ENCODE measurements at places on chromosomes 2 and 18.

DNA sequence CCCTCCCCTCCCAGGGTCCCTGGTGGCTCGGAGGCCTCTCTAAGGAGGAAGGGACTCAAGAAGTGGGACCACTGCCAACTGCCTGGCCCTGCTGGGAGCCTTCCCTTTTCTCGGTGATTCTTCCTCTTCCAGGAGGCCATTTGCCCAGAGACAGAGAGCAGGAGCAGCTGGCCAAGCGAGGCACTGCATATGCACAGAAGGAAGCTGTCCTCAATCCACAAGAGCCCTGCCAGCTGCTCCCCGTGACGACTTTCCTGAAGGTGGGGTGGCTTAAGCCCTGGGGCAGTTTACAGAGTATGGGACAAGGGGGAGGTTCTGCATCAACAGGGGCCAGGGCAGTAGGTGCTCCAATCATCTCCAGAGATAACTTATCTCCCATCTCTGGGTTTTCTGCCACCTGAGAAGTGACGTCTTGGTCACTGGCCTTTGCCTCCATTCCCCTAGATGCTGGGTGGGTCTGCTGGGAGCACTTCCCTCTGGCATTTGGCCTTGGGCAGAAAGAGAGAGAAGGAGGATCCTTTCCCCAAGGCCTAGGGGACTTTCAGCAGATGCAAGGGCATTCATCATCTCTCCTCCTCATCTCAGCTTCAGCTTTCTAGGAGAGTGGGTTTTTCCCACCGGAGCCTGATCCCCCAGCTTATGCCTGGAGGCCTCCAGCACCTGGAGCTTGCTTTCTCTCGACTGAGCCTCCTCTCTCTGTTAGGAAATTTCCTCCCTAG, 28.5 kb downstream of the CIB4 start:
- no peak for DNase-seq

DNA sequence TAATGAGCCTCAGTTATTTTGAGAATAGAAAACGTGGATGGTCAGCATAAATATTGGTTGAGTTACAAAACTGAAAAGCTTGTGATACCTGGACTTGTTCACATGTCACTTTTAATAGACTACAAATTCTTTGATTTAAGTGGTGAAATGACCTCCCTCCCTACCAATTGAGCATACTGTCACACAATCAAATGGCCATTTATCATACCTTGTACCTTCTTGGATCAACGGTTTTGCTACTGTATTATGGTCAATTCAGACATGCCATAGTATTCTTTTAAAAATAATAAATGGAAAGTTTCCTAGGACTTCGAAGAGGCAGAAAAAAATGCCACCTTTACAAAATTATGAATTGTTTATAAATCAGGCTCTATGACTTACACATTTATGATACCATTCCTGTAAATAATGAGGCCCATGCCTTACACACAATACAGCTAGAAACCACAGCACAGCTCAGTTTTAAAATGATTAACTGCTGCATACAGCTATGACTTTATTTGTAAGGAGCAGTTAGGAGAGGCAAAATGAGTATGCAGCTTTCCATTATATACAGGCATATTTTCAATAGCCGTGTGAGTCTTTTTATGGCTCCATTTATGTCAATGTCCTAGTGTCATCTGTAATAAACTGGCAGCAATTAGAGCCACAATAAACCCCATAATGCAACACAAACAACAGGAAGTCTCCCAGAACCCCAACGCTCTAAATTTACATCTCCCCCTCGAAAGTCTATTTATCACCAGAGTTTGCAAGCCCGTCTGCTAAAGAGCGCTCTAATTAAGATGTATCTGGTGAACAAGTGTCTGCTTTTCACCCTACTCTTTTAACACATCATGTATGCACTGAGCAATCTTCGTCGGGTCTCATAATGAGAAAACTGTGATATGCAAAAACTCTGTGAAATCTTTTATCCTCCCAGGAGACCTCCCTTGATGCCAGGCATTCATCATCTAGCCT, 176.1 kb downstream of the ZNF521 start:
- DNase-seq: no peak

DNA sequence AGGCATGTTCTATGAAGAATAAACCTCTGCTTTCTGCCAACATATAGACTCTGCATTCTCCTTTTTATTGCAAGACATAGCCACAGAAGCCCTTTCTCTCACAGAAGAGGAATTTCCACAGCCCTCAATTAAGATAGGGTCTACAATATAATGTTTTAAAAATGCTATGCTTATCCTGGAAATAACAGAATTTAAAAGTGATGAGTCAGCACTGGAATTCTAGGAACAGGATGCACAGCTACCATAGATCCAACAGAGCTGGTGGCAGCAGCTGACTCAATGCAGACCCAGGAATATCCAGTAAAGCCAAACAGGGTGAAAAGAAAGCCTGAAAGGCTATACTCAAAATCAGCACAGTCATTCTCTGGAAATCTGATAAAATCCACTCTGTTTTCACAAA, 866.9 kb downstream of the TRIB2 start:
- DNase-seq: no peak

DNA sequence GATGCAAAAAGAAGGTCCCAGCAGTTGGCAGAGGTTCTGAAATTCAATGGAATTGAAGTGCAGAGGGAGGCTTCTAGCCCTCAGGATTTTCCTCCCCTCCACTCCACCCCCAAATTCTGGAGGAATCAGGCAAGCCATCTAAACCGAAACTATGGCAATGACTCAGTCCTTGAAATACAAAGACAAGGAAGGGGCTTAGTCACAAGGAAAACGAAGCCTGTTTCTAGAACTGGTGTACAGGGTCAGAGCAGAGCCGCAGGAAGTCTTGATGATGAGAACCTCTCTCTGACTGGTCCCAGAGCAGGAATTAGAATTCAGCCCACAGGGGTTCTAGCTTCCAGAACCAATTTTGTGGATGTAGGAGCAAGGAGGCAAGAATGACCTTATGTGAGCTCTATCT, 111.7 kb upstream of the SCN1A start:
- DNase-seq: no peak

- no peak for DNase-seq
Measured at GRCh38 chr18:2908166-2908945, 61.5 kb downstream of the EMILIN2 start.

DNA sequence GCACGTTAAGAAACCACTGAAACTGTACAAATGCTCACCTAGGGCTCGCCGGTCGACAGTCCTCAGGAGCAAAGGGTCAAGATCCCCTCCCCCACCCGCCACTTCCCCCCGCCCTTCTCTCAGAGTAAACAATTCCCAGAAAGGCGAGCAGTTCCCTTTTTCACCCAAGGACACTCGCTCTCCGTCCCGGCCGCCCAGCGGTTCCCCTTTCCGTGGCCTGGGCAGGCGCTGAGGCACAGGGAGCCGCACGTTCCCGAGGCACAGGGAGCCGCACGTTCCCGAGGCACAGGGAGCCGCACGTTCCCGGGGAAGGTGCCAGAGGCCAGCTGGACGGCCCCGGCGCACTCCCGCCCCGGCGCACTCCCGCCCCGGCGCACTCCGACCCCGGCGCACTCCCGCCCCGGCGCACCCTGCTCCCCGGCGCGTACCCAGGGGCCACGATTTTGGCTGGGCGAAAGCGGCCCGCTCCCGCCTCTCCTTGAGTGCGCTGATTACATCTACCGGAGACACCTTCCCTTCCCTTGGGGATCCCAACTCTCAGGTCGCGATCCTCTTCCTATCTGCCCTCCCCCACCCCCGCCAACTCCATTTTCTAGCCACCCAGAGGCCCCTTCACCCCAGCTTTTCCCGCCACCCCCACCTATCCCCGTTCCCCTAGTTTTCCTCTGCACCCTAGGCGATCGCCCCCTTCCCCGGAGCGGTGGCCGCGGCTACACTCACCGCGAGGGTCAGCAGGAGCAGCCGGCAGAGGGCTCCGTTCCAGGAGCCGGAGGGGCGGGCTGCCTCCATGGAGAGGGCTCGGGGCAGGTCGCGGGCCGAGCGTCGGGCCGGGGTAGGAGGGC, 817 bp downstream of the DSC2 start:
- no peak for DNase-seq

- no peak for DNase-seq
Measured at GRCh38 chr18:56139372-56139771, 499.0 kb downstream of the TXNL1 start.

DNA sequence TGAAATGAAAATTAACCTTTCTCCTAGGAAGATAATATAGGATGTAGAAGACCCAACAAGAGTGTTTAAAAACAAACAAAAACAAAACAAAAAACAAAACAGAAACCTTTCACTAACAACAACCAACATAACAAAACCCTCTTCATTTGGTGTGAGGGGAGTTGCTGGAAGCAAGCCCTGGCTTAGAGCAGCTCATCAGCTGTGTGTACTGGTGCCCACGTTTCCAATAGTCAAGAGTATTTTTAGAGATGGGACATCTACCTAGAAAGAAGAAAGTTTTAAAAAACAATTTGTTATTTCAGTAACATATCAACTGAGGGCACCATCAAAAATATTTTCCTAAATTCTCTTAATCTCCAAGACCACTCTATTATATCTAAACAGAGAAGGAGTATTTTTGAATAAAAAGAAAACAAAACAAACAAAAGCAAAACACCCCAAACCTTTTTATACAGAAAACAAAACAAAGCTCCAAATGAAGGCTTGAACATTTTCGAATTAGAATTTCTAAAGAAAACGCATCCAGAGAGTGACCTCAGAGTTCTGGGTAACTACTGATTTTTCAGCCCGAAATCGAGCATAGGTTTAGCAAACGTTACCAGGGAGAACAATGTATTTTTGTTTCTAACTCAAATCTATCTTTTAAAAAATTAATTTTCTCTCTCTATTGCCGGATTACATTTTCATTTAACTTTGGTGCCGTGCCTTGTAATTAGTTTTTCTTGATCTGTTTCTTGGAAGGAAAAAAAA, 134.6 kb downstream of the INSIG2 start:
- no peak for DNase-seq

GRCh38 chr2:234191819-234192407, 141.4 kb downstream of the SPP2 start:
- DNase-seq: no peak

GRCh38 chr2:130289780-130290179, 52.9 kb upstream of the IMP4 start:
- no peak for DNase-seq

DNA sequence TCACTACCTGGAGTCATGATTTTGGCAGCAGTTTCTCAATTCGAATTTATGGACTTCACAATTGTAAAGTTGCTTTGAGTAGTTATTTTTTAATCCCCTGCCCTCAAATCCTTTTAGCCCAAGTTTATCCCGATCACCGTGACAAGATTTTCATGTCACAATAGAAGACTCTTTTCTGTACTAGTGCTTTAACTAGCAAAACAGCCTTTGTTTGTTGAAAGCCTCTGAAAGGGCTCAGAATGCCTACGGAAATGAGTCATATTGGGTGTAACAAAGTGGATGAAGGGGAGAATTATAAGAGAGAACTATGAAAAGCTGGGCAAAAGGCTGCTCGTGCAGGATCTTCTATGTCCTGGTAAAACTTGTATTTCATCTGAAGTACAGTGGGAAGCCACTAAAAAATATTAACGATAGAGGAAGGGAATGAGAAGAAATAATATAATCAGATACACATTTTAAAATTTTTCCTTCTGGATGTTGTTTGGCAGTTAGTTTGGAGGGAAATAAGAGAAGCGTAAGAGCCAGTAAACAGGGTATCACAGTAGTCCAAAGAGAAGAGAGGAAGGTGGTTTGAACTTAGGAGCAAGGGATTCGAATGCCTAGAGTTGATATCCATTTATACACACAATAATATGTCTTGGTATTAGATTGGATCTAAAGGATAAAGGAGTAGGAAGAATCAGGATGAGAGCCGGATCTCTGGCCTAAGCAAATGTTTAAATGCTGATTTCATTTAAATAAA, 114.9 kb downstream of the GALNT13 start:
- DNase-seq: no peak

GRCh38 chr18:23108496-23108895, 26.8 kb upstream of the CABLES1 start:
- DNase-seq: no peak

DNA sequence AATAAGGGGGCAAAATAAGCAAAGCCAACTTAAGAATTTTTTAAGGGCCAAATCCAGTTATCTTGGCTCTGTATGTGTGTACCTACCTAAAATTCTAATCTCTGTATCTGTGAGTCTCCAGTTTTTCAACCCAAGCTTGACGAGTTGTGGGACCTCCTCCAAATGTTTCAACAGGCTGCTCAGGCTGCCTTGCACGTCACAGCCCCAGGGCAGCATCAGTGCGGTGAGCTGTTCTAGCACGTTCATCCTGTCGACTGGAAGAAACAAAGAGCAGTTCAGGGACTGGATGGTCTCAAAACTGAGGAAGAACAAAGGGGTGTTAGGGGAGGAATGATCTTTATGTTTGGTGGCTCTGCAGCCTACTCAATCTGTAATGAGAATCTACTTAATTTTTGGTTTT, 29.4 kb downstream of the NLRC4 start:
- DNase-seq: no peak

DNA sequence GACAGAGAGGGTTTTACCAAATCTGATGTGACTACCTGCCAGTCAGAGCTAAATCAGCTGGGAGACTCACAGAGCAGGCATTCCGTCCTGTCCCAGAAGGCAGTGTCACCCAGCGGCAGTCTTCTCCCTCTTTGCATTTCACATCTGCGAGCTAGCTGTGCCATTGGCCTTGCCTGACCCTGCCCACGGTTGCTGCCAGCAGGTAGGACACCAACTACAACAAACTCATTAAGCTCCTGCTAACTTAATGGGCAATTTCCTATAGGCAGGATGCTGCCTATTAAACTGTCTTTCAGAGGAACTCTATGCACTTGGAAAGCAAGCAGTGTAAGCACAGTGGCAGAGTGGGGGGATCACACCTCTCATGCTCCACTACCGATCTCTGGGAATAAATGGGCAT, 116.4 kb upstream of the CAPN13 start:
- no peak for DNase-seq

All from stimulated activated CD4-positive, alpha-beta T cell treated with anti-CD3 and anti-CD28 coated beads, Interleukin-12 subunit alpha, Interleukin-12 subunit beta, amount 100 ng/mL, for 24 hours (primary cell).